Peyer's patch (tissue), 4 donors: ENCODE measurements at places on chromosomes 2 and 18. TPM values are rescaled to one million over a fixed set of nuclear protein-coding genes. Genes with fewer than 3 reads are reported as not detected.

DNA sequence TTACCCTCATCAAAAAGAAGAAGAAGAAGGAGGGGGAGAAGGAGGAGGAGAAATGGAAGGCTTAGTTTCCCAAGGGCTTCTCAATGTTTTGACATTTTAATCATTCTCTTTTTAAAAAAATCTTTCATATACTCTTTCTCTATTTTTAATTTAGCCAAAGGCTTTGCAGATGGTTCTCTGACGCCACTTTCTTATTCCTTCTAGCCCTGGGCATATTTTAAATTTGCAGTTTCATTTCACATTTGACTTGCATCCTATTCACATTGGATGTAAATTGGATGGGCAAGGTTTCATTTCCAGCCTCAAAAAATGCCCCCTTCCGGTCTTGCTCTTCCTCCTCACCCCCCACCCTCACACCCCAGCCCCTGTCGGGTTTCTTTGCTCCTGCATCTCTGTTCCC is 29.8 kb downstream of the MAL start:
- H3K4me3 ChIP-seq: no peak overlapping the region
- no peaks in the 10 kb centered on the region for H3K36me3 ChIP-seq
- no peaks in the 10 kb centered on the region for H3K4me1 ChIP-seq

DNA sequence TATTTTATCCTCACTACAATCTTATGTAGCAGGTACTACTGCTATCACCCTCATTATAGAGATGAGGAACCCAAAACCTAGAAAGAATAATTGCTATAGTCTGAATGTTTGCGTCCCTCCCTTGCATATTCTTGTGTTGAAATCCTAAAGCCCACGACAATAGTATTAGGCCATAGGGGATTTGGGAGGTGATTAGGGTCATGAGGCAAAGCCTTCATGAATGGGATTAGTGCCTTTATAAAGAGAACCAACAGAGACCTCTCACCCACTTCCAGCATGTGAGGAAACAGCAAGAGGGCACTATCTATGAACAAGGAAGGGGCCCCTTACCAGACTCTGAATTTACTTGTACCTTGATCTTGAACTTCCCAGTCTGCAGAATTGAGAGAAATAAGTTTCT is 500.3 kb upstream of the FAM98A start:
- H3K4me1 ChIP-seq: no peaks in the 10 kb centered on the region
- H3K27ac ChIP-seq: no peak overlapping the region
- H3K27me3 ChIP-seq: no peaks in the 10 kb centered on the region
- H3K36me3 ChIP-seq: no peaks in the 10 kb centered on the region
- H3K4me3 ChIP-seq: no peak overlapping the region
- DNase-seq: no peak

GRCh38 chr2:99852376-99852934 is 289.9 kb downstream of the AFF3 start:
- no peak overlapping the region for H3K27ac ChIP-seq
- H3K4me3 ChIP-seq: no peak overlapping the region
- H3K36me3 ChIP-seq: no peaks in the 10 kb centered on the region
- no peaks in the 10 kb centered on the region for H3K27me3 ChIP-seq

GRCh38 chr2:68292108-68292710 is 27.5 kb downstream of the CNRIP1 start:
- no peaks in the 10 kb centered on the region for H3K36me3 ChIP-seq
- H3K4me3 ChIP-seq: no peak overlapping the region
- DNase-seq: no peak
- no peaks in the 10 kb centered on the region for H3K27me3 ChIP-seq
- no peaks in the 10 kb centered on the region for H3K4me1 ChIP-seq

The TP53I3 gene
- 87.5 TPM for total RNA-seq
